ENCODE measurements at places on chromosomes 11 and 22. TPM values are rescaled to one million over a fixed set of nuclear protein-coding genes. Genes with fewer than 3 reads are reported as not detected.

The HINFP gene
- total RNA-seq: 23.4 TPM

The OR52N1 gene
- not detected for total RNA-seq

The SGSM1 gene
- total RNA-seq: 0.10 TPM

The OR51E2 gene
- total RNA-seq: not detected

The GGT5 gene
- total RNA-seq: 31.5 TPM

The OR51Q1 gene
- total RNA-seq: not detected

The SOX10 gene
- total RNA-seq: not detected

The GGTLC3 gene
- not detected for total RNA-seq

The TRPM5 gene
- total RNA-seq: not detected
